ENCODE measurements at places on chromosomes 12 and 14. TPM values are rescaled to one million over a fixed set of nuclear protein-coding genes. Genes with fewer than 3 reads are reported as not detected.

SERPINA10 gene
- total RNA-seq, result not detected

GTF2A1 gene
- 12.7 TPM for total RNA-seq

EML1 gene
- total RNA-seq, result 36.5 TPM

LRRC23 gene
- 17.2 TPM for total RNA-seq

MANSC1 gene
- total RNA-seq, result 5.3 TPM

AHNAK2 gene
- 231 TPM for total RNA-seq

PRB2 gene
- not detected for total RNA-seq

SPTB gene
- total RNA-seq, result 2.5 TPM

SLC35E3 gene
- 18.2 TPM for total RNA-seq

SHMT2 gene
- 111 TPM for total RNA-seq

RIMBP2 gene
- total RNA-seq, result not detected

CDK17 gene
- 14.7 TPM for total RNA-seq

CD9 gene
- total RNA-seq, result 289 TPM

TC2N gene
- 0.70 TPM for total RNA-seq

WNT1 gene
- 0.24 TPM for total RNA-seq

PTPRB gene
- 0.75 TPM for total RNA-seq

CLEC7A gene
- total RNA-seq, result not detected

GPR84 gene
- not detected for total RNA-seq

SNRPF gene
- total RNA-seq, result 111 TPM

PSMA6 gene
- total RNA-seq, result 285 TPM

CD163L1 gene
- total RNA-seq, result 0.17 TPM

CIROP gene
- total RNA-seq, result not detected

CLEC1B gene
- not detected for total RNA-seq

AMDHD1 gene
- total RNA-seq, result 1.9 TPM

SLC6A12 gene
- 0.72 TPM for total RNA-seq

RPL10L gene
- not detected for total RNA-seq

P3H3 gene
- 27.8 TPM for total RNA-seq

CEBPE gene
- not detected for total RNA-seq

KCNH3 gene
- 1.2 TPM for total RNA-seq

KCNMB4 gene
- total RNA-seq, result 0.51 TPM

CMTM5 gene
- total RNA-seq, result not detected

PTHLH gene
- 17.9 TPM for total RNA-seq

ZBTB1 gene
- 23.3 TPM for total RNA-seq

SIRT4 gene
- total RNA-seq, result 0.64 TPM

KRT79 gene
- total RNA-seq, result not detected

All from A549 treated with GW870086 at 1 μM for 4 hours (cell line).